ENCODE measurements at places on chromosomes 3 and 15.

- no peak for DNase-seq
Observed at GRCh38 chr3:101939361-101940049, 90.2 kb downstream of the NFKBIZ start.

DNA sequence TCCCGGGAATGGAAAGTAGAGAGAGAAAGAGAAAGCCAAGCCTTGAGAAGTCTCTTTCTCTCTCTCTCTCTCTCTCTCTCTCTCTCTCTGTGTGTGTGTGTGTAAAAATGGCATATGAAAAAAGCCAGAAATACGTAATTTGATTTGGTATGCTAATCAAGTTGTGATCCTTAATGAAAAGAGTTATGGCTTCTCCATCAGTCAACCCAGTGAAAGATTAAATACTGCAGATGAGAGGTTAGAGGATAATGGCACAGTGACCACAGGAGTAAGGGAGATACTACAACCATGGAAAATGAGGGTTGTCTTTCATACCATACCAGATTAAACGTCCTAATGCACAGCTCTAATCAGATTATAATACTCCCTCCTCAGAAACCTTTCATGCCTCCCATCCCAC, 193.5 kb upstream of the SOX2 start:
- DNase-seq: no peak

DNA sequence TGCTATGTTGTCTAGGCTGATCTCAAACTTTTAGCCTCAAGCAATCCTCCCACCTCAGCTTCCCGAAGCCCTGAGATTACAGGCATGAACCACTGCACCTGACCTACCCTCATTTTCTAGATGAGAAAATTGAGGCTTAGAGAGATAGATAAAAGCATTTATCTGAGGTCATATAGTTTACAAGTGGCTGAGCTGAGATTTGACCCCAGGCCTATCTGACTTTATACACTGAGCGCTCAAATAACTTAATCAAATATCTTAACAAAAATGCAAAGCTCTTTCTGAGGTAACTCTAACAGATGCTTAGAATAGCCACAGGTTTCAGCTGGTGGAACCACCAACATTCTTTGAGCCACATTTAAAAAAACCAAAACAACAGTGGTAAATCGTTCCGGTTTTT, 5.5 kb downstream of the PLS1 start:
- DNase-seq: no peak

GRCh38 chr15:37771465-37771864, 163.0 kb upstream of the TMCO5A start:
- DNase-seq: no peak

DNA sequence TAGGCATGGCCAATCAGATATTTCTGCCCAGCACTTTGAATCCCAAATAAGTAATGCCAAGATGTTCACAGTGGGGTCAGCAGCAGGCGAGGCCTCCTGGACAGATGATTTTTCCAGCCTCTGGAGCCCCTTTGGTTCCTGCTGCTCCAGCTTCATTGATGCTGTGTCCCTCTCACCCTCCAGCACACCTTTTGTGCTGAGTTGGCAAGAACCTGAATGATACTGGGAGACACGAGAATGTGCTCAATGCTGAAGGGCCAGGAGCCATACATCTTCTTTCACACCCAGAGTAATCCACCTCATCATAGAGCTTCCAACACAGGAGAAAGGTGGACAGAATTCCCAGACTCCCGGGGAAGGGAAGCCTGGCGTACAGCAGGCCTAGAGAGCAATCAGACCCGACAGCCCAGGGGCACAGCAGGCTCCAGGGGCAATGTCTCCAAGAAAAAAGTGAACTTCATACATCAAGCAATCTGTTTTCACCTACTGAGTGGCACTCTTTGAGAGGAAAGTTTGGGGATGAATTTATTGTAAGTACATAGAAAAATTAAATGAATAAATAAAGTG, 6.7 kb upstream of the DAPK2 start:
- DNase-seq: no peak

GRCh38 chr3:49271047-49271446, 6.0 kb downstream of the C3orf62 start:
- DNase-seq: no peak

- DNase-seq: no peak
Observed at GRCh38 chr3:82224661-82225060, 463.2 kb upstream of the GBE1 start.

DNA sequence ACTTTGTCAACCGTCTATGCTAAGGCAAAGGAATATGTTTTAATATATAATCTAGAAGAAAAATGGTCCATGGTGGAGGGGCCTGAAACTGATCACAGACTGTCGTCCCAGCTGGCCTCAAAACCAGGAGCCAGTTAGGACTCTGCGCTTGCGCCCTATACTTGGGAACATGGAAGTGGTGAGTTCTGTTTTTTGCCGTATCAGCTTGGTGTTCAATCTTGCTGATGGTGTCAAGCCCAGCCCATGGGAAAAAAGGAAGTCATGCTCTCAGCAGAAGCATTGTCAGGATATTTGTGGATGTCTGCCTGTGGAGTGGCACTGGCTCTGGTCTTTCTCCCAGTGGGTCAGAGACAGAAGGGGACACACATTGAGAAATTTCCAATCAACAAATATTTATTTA, 342.0 kb upstream of the CTDSPL start:
- no peak for DNase-seq

DNA sequence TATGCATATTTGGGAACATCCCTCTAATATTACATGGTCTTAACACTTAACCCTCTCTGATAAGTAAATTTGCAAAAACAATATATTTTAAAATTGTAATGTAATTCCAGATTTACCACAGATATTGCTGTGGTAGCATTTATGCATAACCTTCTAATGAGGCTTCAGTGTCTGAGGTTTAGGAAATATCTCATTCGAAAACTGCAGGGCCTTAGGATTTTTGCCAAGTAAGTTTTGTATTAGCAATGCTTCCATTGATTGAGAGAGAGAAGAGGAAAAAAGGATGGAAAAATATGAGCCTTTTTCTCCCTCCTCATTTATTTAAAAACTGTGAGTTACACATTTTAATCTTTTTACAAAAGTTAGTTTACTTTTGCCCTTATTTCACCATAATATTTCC, 294.6 kb downstream of the EPHA3 start:
- DNase-seq: no peak

DNA sequence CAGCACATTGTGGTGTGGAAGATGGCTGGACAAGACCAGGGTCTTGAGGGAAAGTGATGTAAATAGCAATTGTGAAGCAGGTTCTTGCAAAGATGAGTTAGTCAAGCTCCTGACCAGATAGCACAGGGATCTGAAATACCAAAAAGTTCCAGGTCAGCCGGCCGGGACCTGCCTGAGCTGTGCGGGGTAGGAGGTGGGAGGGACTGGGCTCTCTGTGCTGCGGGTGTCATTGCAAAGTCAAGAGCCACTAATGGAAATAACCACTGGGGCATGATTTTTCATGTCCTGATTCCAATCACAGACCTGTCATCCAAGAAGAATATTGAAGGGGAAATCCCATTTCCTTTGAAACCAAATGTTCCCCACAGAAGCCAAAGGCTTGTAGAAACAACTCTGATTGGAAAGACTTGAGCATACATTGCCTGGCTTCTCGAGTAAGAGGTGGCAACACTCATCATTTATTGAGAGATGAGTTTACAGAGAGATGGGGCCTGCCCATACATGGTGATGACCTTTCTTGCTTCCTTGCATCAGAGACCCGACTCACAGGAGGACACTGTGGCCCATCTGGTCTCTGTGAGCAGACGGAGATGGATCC, 44.2 kb upstream of the KY start:
- DNase-seq: no peak

DNA sequence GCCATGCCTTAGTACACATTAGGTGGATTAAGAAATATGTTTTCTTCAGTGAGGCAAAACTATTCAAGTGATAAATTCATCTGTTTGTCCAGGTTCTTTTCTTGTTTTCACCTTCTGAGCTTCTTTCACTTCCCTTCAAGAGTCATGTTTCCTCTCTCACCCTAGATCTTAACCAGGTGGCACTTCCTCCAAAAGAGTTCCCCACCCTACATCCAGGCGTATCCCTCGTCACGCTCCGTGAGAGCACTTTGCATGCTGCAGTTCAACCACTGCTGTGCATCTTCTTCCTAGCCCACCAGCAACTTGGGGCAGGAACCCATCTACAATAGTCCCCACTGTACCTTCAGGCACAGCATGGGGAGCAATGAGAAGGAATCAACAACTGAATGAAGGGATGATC, 28.9 kb downstream of the OSBPL10 start:
- no peak for DNase-seq

- peak; percentile 42 for DNase-seq
Observed at GRCh38 chr15:68379759-68380290, 52.1 kb downstream of the ITGA11 start.

GRCh38 chr3:177431525-177432176, 234.4 kb upstream of the TBL1XR1 start:
- DNase-seq: no peak

DNA sequence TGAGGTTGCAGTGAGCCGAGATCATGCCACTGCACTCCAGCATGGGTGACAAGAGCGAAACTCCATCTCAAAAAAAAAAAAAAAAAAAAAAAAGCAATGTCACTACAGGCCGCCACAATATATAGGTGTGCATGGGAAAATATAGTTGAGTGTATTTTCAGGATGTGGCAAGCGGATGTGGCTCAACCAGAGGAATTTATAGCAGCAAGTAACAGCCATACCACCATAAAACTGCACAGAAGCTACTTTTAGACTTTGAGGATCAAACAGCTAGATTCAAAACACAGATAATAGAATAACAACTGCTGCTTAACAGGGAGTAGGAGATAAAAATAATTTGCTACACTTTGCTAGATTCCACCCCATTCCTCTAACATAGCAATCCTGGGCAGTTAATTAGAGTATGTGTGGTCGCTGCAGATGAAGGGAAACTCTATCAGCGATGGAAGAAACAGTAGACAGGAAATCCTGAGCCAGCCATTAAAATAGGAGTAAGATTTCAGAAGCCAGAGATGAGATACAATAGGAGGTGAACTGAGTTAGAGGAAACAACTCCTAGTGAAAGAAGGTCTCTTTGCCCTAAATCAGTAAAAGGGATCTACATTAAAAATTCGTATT, 318.7 kb upstream of the STT3B start:
- DNase-seq: no peak

GRCh38 chr3:177356952-177357351, 159.7 kb upstream of the TBL1XR1 start:
- no peak for DNase-seq

GRCh38 chr15:99324082-99324620, 72.9 kb downstream of the LRRC28 start:
- no peak for DNase-seq

DNA sequence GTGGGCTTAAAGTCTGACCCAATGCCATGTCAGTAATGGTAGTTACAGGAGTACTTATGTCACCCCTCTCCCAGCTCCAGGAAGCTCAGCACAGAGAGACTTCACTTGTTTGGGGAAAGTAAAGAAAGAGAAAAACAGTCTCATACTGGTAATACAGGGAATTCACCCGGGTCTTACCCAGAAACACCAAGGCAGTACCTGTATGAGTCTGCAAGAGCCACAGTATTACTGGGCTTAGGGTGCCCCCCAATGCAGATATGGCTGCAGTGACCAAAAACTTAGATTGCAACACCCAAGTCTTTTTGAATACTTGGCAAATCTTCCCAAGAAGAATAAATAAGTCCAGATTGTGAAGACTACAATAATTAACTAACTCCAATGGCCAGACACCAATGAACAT, 622.1 kb downstream of the IGSF11 start:
- DNase-seq: no peak
